RWPE1 (cell line): ENCODE measurements at places on chromosomes 13 and 19.
A peak's percentile ranks its signal among the peaks of the same experiment; 100 is the strongest.

- no peak for DNase-seq
These were observed 144.4 kb upstream of the WASF3 start for GRCh38 chr13:26412936-26413716.

DNA sequence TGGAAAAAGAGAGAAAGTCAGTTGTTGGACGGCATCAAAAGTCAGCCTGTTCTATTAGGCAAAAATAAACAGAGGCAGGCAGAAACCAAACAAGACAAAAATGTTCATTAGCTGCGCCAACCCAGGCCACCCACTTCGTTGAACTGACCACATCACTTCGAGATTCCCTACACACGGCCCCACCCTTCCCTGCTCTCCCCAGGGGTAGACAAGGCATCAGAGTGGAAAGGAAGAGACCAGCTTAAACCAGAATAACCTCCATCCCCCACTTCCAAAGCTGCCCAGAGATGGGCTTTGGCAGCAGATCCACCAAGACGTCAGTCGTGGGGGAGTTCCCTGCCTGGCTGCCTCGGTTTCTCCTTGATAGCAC is 204.6 kb upstream of the TSHZ3 start:
- DNase-seq, result no peak

GRCh38 chr13:97069050-97069815 is 75.0 kb upstream of the OXGR1 start:
- no peak for DNase-seq

DNA sequence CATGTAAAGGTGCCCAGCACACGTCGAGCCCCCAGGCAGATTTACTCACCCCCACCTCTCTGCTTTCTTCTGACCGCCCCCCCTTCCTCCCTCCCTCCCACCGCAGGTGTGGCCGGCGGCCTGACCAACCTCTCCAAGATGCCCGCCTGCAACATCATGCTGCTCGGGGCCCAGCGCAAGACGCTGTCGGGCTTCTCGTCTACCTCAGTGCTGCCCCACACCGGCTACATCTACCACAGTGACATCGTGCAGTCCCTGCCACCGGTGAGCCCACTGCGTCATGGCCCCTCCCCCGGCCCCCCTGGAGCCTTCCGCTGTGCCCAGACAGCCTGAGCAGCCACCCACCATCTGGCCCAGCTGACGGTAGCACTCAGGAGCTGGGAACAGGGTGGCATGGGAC is 8.8 kb downstream of the PRPF31 start:
- no peak for DNase-seq

DNA sequence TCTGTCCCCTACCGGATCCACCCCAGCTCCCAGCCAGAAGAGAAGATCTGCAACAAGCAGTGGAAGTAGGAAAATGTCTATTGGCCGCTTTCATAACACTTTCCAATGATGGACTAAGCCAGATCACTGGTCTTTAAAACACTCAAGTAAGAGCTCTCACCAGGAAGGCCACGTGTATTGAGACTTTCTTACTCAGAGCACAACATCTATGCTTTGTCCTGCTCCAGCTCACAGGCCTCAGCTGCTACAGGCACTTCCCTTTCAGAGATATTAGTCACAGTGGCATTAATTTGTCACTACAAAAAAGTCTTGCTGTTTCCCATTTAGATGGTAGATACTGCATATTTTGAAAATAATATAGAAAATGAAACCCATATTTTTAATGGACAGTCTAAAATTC is 164.2 kb downstream of the ABCC4 start:
- no peak for DNase-seq

- peak; percentile 70 for DNase-seq
These were observed at the start of gene CTXN1 for GRCh38 chr19:7926021-7926726. CTXN1 (minus strand) TSS chr19:7926135; CDS start chr19:7925538, 597 bp downstream.

GRCh38 chr13:23629566-23630272 is 59.5 kb downstream of the TNFRSF19 start:
- DNase-seq, result no peak

DNA sequence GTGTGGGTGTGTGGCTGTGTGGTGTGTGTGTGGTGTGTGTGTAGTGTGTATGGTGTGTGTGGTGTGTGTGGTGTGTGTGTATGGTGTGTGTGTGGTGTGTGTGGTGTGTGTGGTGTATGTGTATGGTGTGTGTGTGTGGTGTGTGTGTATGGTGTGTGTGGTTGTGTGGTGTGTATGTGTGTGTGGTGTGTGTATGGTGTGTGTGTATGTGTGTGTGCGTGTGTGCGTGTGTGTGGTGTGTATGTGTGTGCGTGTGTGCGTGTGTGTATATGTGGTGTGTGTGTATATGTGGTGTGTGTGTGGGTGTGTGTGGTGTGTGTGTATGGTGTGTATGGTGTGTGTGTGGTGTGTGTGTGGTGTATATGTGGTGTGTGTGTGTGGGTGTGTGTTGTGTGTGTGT is 8.1 kb downstream of the SHISA7 start:
- DNase-seq, result no peak

GRCh38 chr13:37709318-37709717 is 110.8 kb upstream of the POSTN start:
- no peak for DNase-seq

GRCh38 chr13:111047326-111047725 is 67.8 kb upstream of the ARHGEF7 start:
- no peak for DNase-seq

DNA sequence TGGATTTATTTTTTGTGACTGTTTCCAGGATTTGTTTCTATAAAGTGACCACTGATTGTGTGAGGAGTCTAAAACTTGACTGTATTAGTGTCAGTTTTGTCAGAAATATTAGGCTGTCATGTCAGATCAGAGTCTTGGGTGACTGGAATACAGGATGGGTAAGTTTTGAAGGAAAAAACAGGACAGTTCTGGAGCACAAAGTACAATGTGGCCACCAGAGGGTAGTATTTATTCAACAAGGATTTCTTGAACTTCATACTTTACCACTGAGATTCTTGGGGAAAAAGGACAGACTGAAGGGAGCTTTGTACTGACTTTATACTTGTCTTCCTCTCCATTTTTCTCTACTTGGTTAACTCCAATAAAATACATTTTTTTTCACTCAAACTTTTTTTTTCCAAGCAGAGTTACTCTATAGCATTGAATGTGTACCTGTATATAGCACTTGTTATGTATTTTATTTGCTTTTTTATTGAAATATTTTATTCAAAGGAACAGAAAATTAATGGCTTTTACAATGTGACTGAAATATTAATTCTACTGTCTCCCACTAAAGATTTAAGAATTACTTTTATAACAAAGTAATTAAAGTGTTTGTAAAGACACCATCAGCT is 51.1 kb downstream of the LMO7 start:
- no peak for DNase-seq

- DNase-seq, result no peak
These were observed 25.5 kb downstream of the GPR42 start for GRCh38 chr19:35396240-35396885.

- DNase-seq, result no peak
These were observed 5.2 kb downstream of the SHFL start for GRCh38 chr19:10091370-10091687.

- no peak for DNase-seq
These were observed 349.8 kb downstream of the DLEU7 start for GRCh38 chr13:50493683-50494082.

DNA sequence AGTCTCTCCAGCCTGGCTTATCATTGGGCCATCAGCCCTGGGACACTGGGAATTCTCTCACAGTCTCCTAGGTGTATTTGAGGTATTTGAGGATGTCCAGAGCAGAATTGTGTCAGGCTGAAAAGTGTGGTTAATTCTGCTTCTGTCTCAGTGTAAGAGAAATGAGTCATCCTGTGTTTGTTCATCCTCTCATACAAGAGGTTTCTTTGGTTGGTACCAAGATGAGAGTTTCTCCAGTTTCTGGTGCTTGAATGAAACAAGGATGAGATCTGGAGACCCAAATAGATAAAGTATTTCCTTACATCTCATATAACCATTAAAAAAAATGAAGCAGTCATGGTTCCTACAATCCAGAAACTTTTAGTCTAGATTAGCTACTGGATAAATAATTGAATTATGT is 7.7 kb downstream of the ZNF253 start:
- DNase-seq, result no peak

GRCh38 chr13:110363010-110363409 is 55.9 kb downstream of the COL4A2 start:
- no peak for DNase-seq

DNA sequence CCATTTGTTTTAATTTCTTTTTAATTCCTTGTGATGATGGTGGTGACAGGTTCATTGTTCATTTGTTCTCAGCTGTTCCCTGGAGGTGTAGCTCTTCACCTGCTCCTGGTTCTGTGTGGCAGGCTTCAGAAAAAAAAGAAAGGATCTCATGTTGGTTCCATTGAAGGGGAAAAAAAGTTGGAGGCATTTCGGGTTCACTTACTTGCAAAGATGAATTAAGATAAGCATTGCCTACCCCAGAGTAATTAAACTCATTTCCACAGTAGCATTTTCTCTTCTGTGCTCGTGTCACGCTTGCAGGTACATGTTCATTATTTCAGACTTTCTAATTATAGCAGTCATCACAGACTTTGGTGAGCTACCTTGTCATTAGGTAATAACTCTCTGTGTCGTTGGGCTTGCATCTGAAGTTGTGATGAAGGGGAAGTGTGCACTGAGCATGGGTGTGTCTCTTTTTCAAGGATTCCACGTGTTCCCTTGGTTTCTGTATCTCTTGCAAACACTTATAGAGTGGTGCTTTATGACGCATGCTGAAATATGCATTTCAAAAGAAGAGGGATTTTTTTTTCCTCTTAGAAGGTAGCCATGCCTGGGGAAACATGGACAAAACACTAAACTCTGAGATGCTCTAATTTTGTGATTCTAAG is 69.1 kb downstream of the MTUS2 start:
- no peak for DNase-seq

GRCh38 chr13:44223770-44224444 is 149.7 kb upstream of the SERP2 start:
- no peak for DNase-seq

- no peak for DNase-seq
These were observed 232.9 kb upstream of the STARD13 start for GRCh38 chr13:33518452-33518851.

DNA sequence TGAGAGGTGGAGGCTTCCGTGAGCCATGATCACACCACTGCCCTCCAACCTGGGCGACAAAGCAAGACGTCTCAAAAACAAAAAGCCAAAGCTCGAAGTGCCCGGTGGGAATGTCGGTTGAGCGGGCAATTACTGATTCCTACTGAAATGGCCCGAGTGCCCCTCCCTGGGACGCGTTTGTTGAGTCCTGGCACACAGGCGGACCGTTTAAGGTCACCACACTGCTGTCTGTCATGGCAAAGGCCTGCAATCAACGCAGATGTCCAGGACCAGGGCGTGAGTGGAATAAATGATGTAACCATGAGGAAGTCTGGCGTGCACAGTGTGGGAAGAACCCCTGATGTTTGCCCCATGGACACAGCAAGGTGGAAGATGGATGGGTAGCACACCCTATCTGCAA is 19.2 kb upstream of the C2CD4C start:
- no peak for DNase-seq

- DNase-seq, result no peak
These were observed 5.3 kb downstream of the RNASEH2B start for GRCh38 chr13:50914848-50915247.

- no peak for DNase-seq
These were observed 17.7 kb downstream of the GRIK5 start for GRCh38 chr19:42052241-42052863.

DNA sequence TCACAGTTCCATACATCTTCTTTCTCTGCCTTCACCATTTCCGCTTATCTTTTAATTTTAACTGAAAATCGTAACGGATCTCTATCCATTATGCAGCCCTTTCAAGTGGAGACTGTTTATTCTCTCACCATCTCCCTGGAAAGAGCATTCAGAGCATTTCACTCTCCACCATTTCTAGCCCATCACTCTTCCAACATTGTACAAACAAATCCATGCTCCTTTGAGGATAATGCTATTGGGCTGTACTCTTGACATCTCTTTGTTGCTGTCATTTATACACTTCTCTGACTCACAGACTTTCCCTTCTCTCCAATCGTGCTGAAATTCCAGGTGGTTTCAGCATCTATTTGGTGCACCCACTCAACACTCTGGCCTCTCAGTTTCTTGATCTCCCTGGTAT is 71.4 kb downstream of the NAA16 start:
- DNase-seq, result no peak

DNA sequence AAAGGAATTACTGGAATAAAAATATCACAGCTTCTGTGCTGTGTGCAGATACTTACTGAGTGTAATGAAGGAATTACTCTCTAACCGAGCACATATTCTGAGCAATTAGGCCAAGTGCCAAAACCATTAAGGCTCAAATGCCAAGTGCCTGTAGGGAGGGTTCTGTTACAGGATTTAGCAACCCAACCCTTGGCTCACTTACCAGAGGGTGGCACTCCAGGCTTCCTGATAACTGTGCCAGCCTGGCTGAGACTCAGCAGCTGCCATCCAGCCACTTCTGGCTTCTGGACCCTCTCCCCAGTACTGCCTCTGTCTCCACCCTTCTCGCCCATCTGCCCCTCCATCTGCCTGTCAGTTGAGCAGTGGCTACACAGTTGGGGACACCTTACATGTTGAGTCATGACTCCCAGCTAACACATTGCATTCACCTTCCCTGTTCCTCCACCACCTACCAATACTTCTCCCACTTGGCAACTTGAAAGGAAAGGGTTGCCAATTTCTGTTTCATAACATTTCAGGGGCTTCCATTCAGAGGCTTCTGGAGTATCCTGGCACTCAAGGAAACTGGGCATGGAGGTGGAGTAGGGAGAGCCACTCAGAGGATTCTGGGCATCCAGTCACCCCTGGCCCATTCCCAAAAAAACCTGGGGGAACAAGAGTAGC is 110.5 kb downstream of the COG6 start:
- DNase-seq, result peak; percentile 17

DNA sequence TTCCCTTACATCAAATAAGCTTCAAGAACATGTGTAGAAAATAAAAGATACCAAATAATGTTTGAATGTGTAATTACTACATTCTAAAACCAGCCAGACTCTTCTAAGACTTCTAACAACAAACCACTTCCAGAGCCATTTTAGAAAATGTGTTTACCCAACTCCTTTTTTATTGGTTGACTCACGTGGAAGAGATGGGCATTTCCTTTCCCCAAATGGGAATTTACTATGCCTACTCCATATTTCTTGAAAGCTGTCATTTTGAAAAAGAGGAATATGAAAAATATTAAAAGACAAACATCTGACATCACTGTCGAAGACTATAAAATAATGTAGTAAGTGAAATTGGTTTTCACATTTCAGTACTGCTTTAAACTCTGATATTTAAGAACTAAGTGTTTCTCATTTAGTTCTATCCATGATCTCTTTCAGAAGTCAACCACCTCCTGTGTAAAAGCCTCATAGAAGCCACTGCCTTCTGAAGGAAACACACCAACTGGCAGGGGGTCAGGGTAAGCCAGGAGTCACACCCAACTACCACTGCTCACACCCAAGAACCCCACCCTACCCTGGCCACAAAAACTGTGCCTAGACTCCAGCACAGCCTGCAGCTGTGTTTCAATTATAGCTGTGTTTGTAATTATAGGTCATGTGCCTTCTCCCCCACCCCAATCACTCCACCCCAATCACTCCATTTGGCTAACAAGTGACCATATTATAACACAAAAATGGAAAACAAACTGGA is 86.8 kb downstream of the UBL3 start:
- DNase-seq, result no peak

DNA sequence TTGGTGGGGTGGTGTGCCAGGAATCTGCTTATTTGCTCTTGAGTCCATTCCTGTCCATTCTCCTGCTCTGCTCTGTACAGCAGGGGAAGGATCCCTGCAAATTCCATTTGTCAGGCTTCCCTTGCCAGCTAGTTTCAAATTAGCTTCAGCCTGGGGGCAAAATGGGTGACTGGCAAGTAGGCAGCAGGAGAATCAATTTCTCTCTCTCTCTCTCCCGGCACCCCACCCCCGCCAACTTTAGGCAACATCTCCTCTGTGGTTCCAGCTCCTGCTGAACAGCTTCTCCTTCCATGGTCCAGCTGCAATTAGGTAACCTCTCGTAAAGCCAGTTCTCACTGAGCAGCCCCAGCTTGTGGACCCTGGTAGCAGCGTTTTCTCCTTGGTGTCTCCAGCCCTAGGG is 6.7 kb upstream of the MYCBP2 start:
- no peak for DNase-seq
